ENCODE measurements at places on chromosomes 1 and 21.

DNA sequence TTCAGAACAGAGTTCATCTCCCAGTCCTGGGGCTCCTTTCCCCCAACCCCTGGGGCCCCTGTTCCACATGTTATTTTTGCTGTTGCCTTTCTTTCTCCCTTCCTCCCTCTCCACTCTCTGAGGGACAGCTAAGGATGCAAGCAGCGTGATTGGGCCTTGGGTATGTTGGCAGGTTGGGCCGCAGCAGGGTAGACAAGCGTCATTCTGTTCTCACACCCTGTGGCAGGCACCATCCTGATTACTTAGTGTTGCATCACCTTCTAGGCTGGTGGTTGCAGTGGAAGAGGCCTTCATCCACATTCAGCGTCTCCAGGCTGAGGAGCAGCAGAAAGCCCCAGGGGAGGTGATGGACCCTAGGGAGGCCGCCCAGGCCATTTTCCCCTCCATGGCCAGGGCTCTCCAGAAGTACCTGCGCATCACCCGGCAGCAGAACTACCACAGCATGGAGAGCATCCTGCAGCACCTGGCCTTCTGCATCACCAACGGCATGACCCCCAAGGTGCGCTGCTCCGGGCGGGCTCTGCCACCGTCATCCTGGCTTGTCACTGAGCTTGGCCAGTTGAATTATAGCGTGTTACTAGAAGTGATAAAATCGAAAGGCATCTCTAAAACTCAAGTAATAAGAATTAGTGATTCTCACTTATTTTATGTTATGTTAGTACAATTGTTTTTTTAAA, 43.4 kb downstream of the VANGL1 start:
- DNase-seq, result no peak

- DNase-seq, result no peak
These were observed 102.4 kb upstream of the ZNF281 start for GRCh38 chr1:200512191-200512590.

DNA sequence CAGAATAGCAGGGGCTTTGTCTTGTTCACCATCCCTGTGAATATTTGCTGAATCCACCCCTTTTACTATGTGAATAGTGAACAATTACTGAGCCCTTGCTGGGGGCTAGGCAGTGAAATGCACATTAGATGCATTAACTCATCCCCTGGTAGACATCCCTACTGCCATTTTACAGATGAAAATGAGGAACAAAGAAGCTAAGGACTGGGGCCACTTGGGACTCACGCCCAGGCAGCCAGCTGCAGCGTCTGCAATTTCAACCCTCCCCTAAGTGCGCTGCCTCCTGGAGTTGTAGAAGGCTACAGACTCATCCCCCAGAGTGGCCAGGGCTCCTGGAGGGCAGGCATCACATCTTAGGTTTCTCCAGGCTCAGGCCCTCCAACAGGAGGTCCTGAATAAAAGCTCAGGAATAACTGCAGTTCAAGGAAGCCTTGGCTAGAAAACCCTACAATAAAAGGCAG, 31.6 kb downstream of the CAPZB start:
- no peak for DNase-seq

- DNase-seq, result no peak
These were observed 50.6 kb upstream of the SLC44A3 start for GRCh38 chr1:94769551-94769950.

GRCh38 chr1:43293896-43294760, 6.7 kb upstream of the TIE1 start:
- no peak for DNase-seq

DNA sequence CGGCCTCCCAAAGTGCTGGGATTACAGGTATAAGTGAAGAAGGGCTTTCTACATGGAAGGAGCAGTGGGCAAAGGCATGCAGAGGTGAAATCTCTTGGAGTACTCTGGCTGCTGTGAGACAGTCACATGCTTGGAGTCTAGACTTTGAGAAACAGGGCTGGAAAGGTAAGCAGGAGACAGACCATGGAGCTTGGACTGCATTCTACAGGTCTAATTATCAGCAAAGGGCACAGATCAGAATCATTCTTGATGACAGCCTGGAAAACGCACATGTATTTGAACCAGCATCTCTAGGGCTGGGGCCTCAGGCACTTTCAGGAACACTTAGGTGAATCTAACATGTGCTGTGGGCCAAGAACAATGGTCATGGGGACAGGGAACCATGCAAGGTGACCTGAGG, 7.3 kb upstream of the PRELP start:
- DNase-seq, result no peak

DNA sequence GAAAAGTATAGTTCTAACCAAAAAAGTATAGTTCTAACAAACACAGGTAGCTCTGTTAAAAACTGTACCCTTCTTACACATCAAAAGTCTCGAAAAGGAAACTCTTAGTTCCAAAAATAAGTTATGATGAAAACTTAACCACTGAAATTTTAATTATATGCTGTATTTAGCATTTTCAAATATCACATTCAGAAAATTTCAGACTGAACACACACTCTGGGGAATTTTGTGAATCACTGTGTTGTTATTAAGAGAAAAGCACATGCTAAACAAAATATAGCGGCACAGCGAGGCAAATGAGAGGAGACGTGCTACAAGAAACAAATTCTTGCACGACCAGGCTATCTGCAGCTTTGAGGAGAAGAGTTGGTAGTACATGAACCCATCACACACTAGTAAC, 30.4 kb downstream of the VAV3 start:
- no peak for DNase-seq

DNA sequence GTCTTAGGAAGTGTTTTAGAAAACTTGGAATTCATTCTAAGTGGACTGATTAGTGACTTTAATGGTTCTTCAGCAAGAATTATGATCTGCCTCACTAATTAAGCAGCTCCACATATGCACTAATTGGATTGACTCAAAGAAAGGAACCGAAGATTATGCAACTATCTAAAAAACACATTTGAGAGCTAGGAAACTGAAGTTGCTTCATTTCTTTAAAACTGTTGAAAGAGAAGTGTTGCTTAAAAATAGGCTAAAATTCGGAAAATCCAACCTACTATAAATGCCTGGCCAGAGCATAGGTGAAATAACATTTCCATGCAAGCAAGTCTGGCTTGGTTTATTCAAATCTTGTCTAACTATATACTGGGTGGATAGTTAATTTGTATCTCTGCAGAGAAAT, 502.9 kb upstream of the ZRANB2 start:
- no peak for DNase-seq

- DNase-seq, result no peak
These were observed 13.1 kb upstream of the LHX4 start for GRCh38 chr1:180217006-180217405.

- no peak for DNase-seq
These were observed 355.6 kb downstream of the PRDM2 start for GRCh38 chr1:14055442-14056223.

- DNase-seq, result no peak
These were observed 93.9 kb downstream of the GLIS1 start for GRCh38 chr1:53644909-53645689.

GRCh38 chr1:179007233-179007632, 18.5 kb upstream of the FAM20B start:
- no peak for DNase-seq

- DNase-seq, result no peak
These were observed 463 bp upstream of the VAMP3 start for GRCh38 chr1:7770669-7770996.

GRCh38 chr1:110235834-110236682, 25.9 kb downstream of the KCNC4 start:
- no peak for DNase-seq

DNA sequence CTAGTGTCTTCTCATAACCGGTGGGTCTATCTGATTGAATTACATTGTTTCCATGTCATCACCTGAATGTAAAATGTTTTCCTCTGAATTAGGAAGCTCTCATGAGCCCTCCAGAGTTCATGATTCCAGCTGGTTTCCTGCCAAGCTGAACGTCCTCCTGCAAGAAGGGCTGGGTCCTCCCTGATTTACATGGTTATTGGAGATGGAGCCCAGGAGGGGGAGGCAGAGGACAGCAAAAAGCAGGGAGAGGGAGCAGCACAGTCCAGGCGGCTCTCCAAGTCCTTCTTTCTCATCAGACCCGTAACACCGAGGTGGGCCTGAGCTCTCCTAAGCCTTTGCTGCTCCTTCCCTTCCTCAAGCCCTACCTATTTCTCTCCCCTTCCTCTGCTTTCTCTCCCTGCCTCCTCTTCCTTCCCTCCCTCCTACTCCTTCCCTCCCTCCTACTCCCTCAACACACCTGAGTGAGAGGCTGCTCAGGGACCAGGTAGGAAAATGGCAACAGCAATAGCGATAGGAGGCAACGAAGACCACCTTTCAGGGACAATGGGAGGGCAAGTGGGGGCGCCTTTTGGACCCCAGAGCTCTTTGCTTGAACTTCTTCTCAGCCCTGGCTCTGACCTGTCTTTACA, 265.9 kb downstream of the PRDM2 start:
- DNase-seq, result peak; percentile 80

- DNase-seq, result no peak
These were observed 81.6 kb downstream of the FOXD2 start for GRCh38 chr1:47519491-47519890.

DNA sequence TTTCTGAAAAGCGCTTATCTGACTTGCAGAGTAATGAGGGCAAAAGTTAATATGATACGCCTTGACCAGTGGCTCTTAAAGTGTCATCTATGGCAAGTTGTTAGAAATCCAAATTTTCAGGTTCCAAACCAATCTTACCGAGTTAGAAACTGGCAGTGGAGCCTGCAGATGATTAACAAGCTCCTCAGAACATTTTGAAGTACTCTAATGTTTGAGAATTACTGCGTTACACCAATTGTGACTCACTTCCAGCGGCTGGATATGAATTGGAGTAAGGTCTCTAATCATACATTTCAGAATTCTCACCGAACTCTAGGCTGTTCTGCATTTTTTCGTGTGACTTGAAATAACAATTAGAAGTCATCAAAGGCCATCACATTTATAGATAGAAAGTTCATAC, 73.5 kb upstream of the TMPRSS15 start:
- no peak for DNase-seq

DNA sequence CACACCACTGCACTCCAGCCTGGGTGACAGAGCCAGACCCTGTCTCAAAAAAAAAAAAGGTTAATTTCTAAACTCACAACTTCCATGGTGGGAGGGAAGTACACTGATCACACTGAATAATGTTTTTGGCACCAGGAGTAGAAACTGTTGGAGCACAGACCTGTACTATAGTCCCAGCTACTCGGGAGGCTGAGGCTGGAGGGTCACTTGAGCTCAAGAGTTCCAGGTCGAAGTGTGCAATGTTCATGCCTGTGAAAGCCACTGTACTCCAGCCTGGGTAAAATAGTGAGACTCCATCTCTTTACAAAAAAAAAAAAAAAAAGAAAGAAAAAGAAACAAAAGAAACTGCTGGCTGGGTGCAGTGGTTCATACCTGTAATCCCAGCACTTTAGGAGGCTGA, 35.3 kb downstream of the TMEM50B start:
- DNase-seq, result no peak

GRCh38 chr1:205936846-205937586, 6.2 kb downstream of the SLC26A9 start:
- DNase-seq, result no peak

GRCh38 chr1:220824031-220824989, 37.6 kb downstream of the MTARC1 start:
- no peak for DNase-seq

DNA sequence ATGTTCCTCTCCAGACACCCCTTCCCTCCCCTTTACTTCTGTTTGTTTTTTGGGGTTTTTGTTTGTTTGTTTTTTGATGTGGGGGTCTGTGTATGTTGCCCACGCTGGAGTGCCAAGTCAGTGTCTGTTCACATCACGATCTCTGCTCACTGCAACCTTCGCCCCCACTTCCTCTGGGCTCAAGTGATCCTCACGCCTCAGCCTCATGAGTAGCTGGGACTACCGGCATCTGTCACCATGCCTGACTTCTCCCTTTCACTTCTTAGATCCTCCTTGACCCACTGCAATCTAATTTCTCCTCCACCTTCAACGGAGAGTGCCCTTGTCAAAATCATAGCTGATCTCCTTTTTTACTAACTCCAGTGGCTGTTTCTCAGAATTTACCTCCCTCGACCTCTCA, 100.7 kb upstream of the KIF26B start:
- DNase-seq, result no peak

DNA sequence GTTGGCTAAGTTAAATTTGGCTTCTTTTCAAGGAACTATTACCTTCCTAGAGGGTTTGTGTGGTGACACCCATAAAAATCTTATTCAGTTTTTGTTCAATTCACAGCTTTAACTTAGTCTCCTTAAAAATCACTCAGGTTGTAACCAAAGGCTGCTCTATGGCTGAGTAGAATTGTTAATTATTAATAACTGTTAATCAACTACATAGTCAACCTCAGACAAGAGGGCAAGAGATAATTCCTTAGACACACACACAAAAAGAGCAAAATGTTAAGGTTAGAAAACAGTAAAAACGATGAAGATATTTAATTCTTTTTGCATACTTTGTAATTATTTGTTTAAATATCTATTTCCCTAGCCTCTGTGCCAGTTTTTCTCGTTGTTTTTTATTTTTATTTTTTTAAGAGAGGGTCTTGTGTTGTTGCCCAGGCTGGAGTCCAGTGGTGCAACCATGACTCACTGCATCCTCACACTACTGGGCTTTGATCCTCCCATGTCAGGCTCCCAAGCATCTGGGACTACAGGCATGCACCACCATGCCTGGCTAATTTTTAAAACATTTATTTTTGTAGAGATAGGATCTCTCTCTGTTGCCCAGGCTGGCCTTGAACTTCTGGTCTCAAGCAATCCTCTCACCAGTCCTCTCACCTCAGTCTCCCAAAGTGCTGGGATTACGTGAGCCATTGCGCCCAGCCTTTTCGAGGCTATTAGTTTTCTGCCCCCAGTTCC, 215.2 kb downstream of the DISC1 start:
- no peak for DNase-seq

DNA sequence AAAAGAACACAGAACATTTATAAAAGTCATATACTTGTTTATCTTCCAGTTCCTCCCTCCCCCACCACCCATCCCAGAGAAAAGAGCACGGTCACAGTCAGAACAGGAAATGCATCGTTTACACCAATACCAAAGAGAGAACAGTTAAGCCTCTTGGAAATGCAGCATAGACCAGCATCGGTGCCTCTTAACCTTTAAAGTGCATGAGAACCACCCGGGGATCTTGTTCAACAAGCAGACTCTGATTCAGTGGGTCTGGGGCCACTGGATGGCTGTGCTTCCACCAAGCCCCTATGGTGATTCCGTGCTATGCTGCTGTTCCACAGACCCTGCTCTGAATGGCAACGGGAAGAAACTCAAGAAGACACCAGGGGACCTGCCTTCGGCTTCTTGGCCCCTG, 19.2 kb downstream of the FAM89A start:
- DNase-seq, result peak; percentile 17

- DNase-seq, result no peak
These were observed 459.5 kb downstream of the PTPRU start for GRCh38 chr1:29695803-29696202.

GRCh38 chr1:221437171-221437570, 304.7 kb downstream of the DUSP10 start:
- DNase-seq, result no peak

GRCh38 chr21:16596369-16596768, 866.6 kb downstream of the USP25 start:
- DNase-seq, result no peak

DNA sequence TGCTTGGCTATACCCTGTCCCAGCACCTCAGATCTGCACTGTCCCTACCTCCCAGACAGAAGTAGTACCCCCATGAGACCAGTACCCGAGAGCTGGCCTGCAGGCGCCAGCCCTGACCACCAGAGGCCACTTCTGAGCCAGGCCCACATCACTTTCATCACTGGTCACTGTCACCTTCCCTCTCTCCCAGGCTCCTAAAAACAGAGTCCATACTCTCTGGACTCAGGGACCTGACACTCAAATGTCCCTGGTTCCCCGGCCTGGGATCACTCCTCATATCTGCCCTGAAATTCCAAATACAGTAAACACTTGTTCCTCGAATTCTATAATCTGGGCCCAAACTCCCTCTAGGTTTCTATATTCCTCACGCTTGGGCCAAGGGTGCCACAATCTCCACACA, 18.7 kb downstream of the TMEM53 start:
- peak; percentile 73 for DNase-seq
